ENCODE measurements at places on chromosomes 12 and 14. TPM values are rescaled to one million over a fixed set of nuclear protein-coding genes. Genes with fewer than 3 reads are reported as not detected.

Gene POTEM
- total RNA-seq: not detected

- peak; percentile 51 for ATAC-seq
Observed at GRCh38 chr12:131597333-131597732, 113.6 kb upstream of the SFSWAP start.

DNA sequence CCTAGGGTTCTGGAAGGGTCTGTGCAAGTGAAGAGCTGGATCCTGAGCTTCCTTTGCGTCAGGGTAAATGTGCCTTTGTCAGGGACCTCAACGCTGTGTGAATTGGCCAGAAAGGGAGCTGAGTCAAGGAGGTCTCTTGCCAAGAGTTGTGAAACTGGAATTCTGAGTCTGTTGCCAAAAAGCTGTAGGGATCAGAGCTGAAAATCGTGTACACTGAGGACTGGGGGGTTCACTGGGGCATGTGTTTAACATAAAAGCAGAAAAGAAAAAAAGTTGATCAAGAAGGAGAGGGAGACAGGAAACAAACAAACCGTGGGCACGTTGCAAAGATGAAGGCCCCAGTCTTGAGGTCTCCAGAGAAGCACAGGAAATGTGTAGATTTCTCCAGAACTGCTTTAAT is 1081.5 kb downstream of the VRK1 start:
- no peak for ATAC-seq

Gene PGF
- total RNA-seq: 36.6 TPM

DNA sequence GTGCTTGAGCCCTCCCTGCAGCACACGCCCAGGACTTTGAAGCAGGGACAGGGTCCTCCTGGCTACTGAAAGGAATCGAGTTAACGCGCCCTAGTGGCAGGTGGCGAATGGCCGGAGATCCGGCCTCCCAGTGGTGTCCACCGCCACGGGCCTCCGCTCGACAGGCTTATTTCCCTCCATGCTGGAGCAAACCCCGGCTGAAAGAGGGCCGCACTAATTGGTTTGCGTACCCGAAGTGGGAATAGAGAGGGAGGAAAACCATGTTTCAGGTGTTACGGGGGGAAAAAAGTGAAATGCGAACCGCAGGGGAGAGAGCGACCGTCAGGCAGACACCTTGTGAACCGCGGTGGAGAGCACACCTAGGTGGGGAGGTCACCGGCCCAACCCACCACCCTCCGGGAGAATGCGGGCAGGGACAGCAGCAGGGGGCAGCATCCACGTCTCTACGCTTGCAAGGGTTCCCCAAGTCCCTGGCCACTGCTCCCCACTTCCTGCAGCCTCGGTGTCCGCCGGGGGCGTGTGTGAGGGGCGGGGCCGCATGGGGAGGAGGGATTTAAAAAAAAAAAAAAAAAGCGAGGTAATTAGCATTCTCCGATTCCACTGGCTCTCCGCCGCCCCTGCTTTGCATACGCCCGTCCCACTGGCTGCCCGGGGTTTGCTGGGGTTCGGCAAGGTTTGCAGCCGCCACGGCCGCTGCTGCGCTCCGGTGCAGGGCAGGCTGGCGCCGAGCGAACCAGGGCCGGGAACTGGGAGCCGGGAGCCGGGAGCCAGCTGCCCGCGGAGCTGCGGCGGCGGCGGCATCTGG is 224.6 kb upstream of the CRY1 start:
- peak; percentile 92 for ATAC-seq

GRCh38 chr14:37599507-37600368 is 4.3 kb downstream of the TTC6 start:
- peak; percentile 42 for ATAC-seq

DNA sequence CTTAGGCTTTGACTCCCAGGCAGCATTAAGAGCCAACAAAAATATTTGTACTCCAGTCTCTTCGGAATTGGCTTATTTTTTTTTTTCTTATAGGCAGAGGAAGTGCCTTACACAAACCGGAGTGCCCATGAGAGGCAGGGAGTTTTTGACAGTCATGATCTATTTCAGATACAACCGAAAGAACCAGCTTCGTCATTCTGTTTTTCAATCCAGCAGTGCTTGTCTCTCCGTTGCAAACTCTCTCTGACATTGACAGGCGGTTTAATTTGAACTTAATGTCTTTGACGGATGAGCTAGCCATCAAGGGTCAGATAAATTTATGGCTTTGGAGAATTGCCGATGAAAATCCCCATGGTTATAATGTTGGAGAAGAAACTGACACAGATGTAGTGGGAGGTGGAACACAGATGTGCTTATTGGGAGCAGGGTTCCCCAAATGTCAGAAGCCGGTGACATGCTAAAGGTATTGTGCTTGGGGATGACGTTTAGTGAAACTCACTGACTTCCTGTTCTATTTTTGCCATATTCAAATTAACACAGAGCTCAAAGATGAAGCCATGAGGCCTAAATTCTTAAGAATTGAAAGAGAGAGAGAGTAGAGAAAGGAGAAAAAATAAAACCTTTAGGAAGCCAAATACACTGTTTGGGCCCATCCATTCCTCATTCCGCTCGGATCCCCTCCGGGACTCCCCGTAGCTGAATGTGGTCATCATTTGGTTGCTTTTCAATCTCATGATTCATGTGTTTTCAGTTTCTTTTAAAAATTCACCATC is 59.7 kb downstream of the PLXNC1 start:
- ATAC-seq: no peak

DNA sequence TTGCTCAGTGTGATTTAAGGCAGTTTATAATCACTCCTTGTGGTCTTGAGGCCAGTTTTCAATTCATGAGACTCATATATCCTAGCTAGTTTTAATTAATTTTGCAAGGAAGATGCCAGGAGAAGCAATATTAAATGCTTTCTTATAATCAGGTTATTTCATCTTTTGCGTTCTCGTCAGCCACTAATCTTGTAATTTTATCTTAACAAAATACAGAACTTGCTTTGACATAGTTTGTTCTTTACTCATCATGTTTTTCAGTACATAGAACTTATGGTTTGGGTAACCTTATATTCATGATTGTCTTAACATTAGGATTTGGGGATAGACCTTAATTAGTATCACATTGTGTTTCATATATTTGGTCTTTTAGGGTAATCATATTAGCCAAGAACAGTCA is 76.0 kb downstream of the LIN52 start:
- ATAC-seq: no peak

- ATAC-seq: no peak
Observed at GRCh38 chr12:47307680-47308399, 228.1 kb upstream of the AMIGO2 start.

GRCh38 chr14:29223947-29224346 is 457.4 kb downstream of the FOXG1 start:
- ATAC-seq: no peak

DNA sequence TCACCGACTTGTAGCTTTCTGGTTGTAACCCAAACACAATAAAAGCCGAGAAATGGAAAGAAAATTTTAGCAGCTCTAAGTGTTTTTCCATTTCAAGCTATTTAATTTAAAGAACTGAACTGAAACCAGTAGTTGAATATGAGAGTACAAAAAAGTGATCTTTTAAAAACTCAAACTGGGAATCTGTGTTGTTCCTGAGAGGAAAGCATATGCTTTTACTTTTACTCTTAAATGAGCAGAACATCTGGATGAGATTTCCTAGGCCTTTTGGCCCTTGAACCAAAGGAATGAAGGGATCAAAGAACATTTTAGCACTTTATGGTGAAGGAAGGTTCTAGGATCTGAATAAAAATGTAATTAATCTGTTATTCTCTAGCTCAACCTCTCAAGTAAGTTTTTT is 1.3 kb downstream of the KERA start:
- ATAC-seq: no peak
